ENCODE measurements at places on chromosomes 3 and 15.

DNA sequence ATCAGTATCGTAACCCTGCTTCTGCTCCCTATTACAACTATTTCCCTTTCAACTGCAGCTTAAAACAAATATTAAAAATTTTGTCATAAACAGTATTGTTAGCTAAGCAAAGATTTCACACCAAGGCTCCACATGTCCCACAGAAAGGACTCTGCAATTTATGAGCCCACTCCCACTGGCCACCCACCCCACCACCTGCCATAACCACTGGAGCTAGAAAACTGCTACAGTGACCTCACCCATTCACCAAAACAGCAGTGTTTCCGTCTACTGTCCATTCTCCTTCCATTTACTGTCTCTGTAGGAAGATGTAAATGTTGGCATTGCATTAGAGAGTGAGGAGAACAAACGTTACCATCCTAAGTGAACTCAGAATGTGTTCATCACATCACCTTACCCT is 150.9 kb downstream of the IMPG2 start:
- DNase-seq = no peak

GRCh38 chr15:62118520-62119226 is 46.4 kb downstream of the C2CD4B start:
- no peak for DNase-seq

DNA sequence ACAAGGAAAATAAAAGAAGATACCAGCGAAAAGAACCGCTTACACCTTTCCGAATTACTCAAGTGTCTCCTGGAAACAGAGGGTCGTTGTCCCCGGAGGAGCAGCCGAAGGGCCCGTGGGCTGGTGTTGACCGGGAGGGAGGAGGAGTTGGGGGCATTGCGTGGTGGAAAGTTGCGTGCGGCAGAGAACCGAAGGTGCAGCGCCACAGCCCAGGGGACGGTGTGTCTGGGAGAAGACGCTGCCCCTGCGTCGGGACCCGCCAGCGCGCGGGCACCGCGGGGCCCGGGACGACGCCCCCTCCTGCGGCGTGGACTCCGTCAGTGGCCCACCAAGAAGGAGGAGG is 325 bp downstream of the ALCAM start:
- DNase-seq = no peak

GRCh38 chr15:31360158-31360561 is 33.5 kb downstream of the KLF13 start:
- DNase-seq = no peak

- no peak for DNase-seq
Measured at GRCh38 chr3:34837848-34838741, 801.2 kb upstream of the ARPP21 start.

- no peak for DNase-seq
Measured at GRCh38 chr3:67564008-67564407, 90.4 kb downstream of the SUCLG2 start.

- DNase-seq = no peak
Measured at GRCh38 chr15:57647791-57648130, 56.1 kb downstream of the MYZAP start.

DNA sequence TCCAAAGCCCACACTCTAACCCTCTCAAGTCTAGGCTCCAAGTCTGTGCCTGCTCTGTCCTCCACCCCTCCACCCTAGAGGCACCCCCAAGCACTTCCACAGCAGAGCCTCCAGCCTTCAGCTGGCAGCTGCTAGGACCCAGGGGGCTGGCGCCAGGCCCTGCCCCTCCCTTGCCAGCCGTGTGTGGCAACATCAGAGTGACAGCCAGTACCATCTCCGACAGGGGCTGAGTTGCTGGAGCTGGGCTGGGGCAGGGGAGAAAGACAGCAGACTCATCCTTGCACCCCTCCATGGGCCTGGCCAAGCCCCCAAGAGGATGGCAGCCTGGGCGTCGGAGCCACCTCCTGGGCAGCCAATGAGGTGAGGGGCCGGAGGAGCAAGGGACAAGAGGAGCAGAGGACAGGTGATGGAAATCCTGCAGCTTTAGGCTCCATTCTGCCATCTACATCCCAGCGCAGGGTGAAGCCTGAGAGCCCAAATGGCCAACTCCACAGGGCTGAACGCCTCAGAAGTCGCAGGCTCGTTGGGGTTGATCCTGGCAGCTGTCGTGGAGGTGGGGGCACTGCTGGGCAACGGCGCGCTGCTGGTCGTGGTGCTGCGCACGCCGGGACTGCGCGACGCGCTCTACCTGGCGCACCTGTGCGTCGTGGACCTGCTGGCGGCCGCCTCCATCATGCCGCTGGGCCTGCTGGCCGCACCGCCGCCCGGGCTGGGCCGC is at the start of gene GPR62:
Gene GPR62 (plus strand): TSS at position 207 of the 718 bp plus-strand sequence. CDS start 272 bp downstream, at position 479.
- DNase-seq = no peak

DNA sequence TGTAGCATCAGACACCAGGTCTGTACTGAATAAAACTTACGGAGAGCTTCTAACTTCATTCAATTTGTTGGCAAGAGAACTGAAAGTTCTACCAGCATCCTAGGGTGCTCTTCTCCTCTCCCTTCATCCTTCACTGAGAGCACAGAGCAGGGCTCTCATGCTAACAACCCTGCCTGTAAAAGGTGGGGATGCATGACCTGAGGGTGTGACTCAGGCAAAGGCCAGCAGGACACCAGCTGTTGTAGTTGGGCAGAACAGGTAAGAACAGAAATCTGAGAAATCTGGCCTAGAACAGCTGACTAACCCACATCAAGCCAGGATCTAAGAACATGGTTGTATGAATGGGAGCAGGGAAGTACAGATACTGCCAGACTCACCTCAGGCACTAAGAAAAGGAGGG is 64.2 kb downstream of the MYLK start:
- DNase-seq = no peak

GRCh38 chr3:133962849-133963248 is 66.9 kb downstream of the SLCO2A1 start:
- DNase-seq = no peak

DNA sequence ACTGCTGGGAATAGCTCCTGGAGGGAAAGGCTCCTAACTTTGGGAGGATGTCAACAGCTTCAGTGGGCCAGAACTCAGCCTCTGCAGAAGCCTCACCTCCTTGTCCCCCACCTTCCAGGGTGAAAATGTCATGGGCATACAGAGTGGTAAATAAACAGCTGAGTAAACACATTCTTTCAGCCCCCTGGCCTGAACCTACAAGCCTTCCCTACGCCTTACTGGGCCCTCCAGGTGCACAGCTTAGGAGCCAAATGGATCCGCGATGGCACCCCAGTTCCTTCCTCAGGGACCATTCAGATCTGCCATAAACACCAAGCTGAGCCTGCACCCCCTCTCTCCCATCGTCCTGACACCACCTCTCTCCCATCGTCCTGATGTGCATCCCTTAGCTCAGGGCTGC is 126.2 kb upstream of the IGF1R start:
- no peak for DNase-seq

DNA sequence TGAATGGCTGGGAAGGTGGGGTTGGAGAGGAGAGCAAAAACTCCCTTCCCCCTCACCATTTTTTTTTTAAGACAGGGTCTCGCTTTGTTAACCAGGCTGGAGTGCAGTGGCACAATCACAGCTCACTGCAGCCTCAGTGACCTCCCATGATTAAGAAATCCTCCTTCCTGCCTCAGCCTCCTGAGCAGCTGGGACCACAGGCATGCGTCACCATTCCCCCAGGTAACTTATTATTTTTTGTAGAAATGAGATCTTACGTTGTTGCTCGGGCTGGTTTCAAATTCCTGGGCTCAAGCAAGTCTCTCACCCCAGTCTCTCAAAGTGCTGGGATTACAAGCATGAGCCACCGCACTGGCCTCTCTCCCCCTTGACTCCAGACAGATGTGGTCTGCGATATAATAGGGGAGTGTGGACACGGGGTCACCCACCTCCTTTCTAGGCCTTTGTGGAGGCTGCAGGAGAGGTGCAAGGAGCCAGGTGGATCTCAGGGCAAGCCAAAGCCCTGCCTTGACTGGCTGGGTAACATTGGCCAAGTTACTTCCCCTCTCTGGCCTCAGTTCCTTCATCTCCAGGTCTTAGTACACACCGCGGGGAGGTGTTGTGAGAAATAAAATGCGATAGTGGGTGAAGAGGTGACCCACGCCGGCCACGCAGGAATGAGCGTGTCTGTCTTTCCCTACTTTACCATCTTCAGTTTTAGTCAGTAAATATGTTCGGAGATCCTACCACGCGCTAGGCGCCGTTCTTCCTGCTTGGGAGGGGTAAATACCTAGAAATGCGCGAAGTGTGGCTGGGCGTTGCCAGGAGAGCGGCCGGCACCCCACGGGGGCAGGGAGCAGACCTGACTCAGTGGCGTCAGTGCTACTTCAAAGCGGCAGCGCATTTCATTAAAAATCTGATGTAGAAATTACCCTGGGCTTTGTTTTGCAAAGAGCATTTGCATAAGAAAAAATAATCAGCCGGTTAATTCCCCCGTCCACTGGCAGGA is 20.2 kb upstream of the CORO2B start:
- no peak for DNase-seq

- DNase-seq = no peak
Measured at GRCh38 chr15:38905632-38906031, 341.0 kb upstream of the RASGRP1 start.

DNA sequence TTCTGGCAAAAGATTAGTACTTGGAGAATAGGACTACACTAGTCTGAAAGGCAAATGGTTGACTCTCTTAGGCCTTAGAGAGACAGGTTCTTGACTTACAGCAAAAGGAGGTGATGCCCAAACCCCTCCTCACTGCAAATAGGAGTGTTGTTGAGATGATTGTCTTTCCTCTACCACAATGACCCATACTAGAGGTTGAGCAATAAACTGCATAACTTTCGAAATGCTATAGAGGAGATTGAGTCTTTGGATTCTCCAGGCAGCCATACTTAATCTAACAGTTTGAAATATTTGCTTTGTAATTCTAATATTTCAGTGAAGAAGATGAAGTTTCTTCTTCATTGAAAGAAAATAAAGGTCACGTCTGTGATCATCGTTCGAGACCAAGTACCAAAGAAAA is 498.5 kb upstream of the GBE1 start:
- DNase-seq = no peak

DNA sequence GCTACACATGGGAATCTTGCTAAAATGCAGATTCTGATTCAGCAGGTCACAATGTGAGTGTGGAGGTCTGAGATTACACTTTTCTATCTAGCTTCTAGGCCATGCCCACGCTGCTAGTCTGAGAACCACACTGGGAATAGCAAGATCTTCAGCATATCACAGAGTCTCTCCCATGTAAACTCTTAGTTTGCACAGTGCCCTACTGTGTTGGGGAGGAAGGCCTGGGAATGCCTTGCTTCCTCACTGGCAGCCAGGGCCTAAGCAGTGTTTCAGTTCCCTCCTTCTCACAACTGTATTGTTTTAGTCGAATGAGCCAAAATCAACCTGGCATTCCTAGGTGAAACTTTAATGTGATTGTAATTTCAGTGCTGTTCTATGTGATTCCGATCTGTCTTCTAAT is 180.0 kb upstream of the EIF1B start:
- no peak for DNase-seq

- DNase-seq = no peak
Measured at GRCh38 chr15:40695469-40695890, 506 bp downstream of the RAD51 start.

GRCh38 chr15:64842986-64843561 is 1.4 kb downstream of the PLEKHO2 start:
- DNase-seq = no peak

- DNase-seq = no peak
Measured at GRCh38 chr15:96160269-96160668, 170.2 kb upstream of the NR2F2 start.

- no peak for DNase-seq
Measured at GRCh38 chr3:2898591-2899353, 211.4 kb downstream of the IL5RA start.

DNA sequence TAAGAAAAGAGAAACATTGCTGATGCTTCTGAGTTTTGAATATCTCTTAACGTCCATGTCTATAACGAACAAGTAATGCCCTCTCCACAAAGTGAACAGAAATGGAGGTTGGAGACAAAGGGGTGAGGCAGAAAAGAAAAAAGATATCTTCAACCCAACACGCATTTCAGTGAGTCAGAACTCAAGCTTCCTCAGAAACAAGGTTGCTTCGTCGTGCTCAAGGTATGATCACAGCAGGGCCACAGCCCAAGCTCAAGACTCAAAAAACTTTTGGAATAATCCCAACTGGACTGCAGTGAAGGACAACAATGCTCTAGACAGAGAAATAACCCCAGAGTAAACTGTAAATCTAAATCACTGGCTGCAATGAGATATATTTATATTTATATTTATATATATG is 18.9 kb downstream of the WNT5A start:
- DNase-seq = no peak

GRCh38 chr3:183022936-183023516 is 42.7 kb upstream of the DCUN1D1 start:
- DNase-seq = no peak

- DNase-seq = no peak
Measured at GRCh38 chr3:102182162-102182561, 252.7 kb upstream of the ZPLD1 start.

DNA sequence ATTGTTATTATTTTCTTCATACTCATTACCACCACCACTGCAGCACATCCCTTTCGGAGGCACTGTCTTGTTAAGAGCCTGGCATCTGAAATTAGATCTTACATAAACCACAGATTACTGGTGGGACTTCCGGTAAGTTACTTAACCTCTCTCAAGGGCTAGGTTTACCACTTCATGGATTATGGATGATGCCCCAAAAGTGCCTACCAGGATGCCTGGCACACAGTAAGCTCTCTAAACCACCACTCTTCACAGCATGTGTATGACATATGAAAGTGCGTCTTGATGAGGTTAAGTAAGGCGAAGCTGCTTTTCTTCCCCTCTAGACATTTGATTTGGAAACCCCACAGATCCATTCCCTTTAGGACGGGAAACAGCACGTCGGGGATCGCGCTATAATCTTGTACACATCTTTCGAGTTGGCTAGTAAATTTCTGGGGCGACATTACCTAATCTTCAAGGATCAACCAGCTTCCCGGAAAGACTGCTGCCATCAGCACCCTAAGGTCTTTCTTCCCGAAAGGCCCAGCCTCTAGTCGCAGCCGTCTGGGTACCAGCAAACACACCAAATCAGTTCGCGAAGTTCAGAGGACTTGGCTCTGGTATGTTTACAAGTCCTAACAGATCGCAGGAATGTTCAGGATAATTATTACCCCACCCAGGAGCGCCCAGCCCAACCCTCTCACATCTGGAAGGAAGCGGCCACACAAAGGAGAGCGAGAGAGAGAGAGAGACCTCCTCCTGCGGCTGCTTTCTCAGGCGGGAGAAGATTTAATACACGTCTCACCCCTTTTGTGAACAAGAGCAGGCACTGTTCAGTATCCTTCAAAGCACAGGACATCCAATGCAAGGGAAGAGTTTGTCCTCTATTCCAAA is 155.1 kb upstream of the FRMD4B start:
- DNase-seq = no peak

DNA sequence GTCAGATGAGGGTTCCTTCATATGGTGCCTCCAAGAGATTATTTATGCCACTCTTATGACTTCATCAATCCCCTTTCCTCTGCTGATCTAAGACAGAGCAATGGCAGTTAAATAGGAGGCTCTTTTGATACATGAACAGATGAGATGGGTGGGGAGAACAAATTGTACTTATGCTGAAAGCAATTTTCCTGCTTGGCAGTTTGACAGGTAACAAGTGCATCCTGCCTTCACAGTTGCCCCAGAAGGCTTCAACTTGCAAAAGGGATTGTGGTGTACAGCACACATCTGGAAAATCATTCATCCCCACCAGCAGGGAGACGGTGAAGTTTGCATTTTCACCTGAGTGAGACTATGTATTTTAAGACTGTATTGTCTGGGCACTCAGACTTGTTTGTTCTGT is 27.3 kb downstream of the ENTPD3 start:
- no peak for DNase-seq
